Activated naive CD4-positive, alpha-beta T cell treated with anti-CD3 and anti-CD28 coated beads, Interleukin-2, amount 50 U/mL, for 72 hours (primary cell): ENCODE measurements at places on chromosomes 2 and 18.

GRCh38 chr2:26396734-26397298, 4.9 kb upstream of the DRC1 start:
- peak; percentile 49 for DNase-seq

DNA sequence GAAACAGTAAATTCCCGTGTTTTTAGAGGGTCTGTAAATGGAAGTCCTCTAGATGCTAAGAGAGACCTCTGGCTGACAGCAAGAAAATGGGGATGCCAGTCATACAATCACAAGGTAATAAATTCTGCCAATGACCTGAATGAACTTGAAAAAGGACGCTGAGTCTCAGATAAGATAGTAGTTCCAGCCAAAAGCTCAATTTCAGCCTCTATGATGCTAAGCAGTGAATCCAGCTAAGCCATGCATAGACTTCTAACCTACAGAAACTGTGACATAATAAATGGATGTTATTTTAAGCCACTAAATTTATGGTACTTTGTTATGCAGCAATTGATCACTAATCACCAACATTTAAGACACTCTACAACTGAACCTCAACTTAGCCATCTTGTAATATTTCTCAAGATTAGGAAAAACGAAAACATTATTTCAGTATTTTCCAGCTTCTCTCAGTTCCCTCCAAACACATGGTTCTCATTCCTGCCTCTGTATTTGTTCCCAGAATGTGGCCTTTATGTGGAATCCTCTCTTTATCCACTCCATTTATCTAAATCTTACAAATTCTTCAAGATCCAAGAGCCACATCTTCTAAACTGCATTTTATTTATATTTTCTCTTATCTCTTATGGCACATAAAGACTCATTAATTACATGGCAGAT, 331.1 kb downstream of the GULP1 start:
- DNase-seq, result no peak

GRCh38 chr18:43533371-43533770, 256.1 kb upstream of the SYT4 start:
- no peak for DNase-seq

- no peak for DNase-seq
These were observed 297.1 kb downstream of the ARHGAP15 start for GRCh38 chr2:143426296-143426695.

- no peak for DNase-seq
These were observed 49.9 kb upstream of the ASPRV1 start for GRCh38 chr2:70011335-70011734.

DNA sequence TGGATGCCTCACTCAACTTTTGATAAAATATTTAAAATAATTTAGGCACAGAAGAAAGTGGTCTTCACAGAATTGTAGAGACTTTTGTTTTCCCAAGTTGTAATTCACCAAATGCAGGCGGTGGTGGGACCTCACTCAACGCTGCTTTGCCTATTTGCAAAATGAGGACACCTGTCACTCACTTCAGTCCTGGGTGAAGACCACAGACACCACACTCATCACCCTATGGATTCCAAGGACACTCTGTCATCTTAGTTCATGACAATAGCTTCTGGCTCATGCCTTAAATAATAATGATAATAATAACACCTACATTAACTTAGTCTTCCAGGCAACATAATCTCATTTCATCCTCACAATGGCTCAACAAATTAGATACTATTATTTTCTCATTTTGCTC, 234.4 kb downstream of the RNF152 start:
- no peak for DNase-seq

DNA sequence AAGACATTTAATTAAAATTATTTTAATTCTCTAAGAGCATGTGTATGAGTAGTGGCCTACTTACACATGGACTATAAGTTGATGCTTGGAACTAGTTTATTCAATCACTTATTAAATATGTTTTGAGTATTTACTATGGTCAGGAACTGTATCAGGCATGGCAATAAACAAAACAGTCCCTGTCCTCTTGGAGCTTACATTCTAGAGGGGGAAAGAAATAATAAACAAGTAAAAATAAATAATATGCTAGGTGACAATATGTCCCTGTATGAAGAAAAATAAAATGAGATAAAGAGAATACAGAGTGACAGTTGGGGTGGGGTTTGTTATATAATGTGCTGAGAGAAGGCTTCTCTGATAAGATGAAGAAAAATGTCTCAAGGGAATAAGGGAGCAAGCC, 74.5 kb downstream of the MYO3B start:
- no peak for DNase-seq
